ENCODE measurements at places on chromosomes 5 and 9. TPM values are rescaled to one million over a fixed set of nuclear protein-coding genes. Genes with fewer than 3 reads are reported as not detected.

Gene C9orf153
- polyA plus RNA-seq, result not detected

Gene ENHO
- polyA plus RNA-seq, result 1.8 TPM

Gene TXNDC8
- polyA plus RNA-seq, result not detected

Gene RXRA
- 83.5 TPM for polyA plus RNA-seq

Gene PCA3
- polyA plus RNA-seq, result 0.28 TPM

Gene FCHSD1
- 22.0 TPM for polyA plus RNA-seq

Gene MAP1B
- polyA plus RNA-seq, result 1.1 TPM

Gene GNA14
- 3.8 TPM for polyA plus RNA-seq

Gene FGF1
- polyA plus RNA-seq, result 0.65 TPM

Gene GDA
- polyA plus RNA-seq, result 33.1 TPM

Gene NTRK2
- polyA plus RNA-seq, result 1.1 TPM

Gene ZNF454
- 0.54 TPM for polyA plus RNA-seq

Gene HSDL2
- 32.2 TPM for polyA plus RNA-seq

Gene LRRC70
- 4.9 TPM for polyA plus RNA-seq

Gene AJM1
- polyA plus RNA-seq, result 11.6 TPM

Gene MPDZ
- polyA plus RNA-seq, result 6.2 TPM

Gene HTR1A
- polyA plus RNA-seq, result not detected

Gene NOTCH1
- 19.8 TPM for polyA plus RNA-seq

Gene ANKRD31
- polyA plus RNA-seq, result 0.27 TPM

Gene SLC6A18
- 0.04 TPM for polyA plus RNA-seq

Gene CCL27
- not detected for polyA plus RNA-seq

Gene TAS2R1
- polyA plus RNA-seq, result not detected

Gene GRM6
- not detected for polyA plus RNA-seq

Gene PTGS1
- polyA plus RNA-seq, result 7.5 TPM

Gene OR1Q1
- not detected for polyA plus RNA-seq

Gene SHISAL2B
- polyA plus RNA-seq, result 0.18 TPM

Gene NR4A3
- polyA plus RNA-seq, result 0.28 TPM

Gene NDUFA8
- 188 TPM for polyA plus RNA-seq

Gene ENTREP1
- not detected for polyA plus RNA-seq

Gene PDZD2
- polyA plus RNA-seq, result 1.4 TPM
